ENCODE measurements at places on chromosomes 1 and 21.

DNA sequence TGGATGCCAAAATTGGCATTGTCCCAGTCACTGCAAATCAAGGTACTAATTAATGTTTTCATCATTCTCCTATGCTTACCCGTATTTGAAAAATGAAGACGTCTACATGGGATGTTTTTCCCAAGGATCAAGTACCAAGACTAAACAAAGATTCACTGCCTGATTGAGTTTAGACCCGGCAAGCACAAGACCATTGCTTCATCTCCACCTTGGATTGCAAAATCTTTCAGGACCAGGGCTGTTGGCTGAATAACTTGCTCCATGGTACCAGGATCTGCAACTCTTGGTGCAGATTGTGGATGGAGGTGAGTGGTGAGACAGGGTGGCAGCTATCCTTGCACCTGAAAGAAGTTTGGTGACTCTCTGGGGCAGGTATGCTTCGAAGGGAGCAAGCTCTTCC, 122.5 kb upstream of the ETS2 start:
- DNase-seq = no peak

DNA sequence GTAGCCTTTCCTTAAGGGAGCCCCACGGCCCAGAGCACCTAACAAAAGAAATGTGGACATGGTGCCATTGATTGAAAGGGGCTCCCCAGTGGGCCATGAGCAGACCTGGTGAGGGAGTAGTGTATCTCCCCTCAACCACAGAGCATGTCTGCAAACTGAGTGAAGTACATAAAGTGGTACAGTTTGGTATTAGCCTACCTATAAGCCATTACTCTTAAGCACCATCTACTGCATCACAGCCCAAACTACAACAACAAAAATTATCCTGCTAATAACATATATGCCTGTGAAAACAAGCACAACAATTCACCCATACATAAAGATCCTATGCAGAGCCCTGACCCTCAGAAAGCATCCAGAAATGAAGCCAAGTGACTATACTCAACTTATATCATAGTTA, 407.8 kb downstream of the PTPRC start:
- no peak for DNase-seq

DNA sequence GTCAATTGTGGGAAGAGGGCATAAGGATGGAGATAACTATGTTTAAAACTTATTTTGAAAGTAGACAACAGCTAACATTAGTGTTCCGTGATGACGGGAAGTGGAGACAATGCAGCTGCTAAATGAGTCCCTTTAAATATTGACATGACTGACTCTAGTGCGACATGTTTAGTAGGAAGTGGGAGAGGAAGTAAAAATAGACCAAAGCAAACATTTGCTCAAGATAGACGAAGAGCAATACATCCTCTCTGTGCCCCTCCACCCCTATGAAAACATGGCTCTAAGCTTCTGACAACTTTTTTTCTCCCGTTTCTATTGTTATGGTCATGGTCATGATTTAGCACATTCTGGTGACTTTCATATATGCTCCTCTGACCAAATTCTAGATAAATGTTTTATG, 60.0 kb upstream of the HMCN1 start:
- peak; percentile 29 for DNase-seq

GRCh38 chr1:167991546-167991945, 54.7 kb upstream of the MPC2 start:
- no peak for DNase-seq

DNA sequence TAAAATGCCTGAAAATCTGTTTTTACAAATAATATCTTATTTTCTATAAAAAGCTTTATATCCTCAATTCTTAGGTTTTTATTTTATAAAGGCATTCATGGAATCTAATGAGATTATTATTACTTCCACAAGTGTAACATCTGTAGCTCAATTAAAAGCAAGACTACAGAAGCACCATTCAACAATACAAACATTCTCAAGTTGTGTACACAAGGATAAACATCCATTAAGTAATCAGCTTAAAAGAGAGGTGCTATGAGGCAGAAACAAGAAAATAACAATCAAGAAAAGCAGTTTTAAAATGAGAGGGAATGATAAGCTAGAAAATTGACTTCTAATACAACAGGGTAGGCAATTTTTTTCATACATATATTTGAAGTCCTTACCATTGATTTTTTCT, 326.1 kb downstream of the MRPL39 start:
- no peak for DNase-seq

DNA sequence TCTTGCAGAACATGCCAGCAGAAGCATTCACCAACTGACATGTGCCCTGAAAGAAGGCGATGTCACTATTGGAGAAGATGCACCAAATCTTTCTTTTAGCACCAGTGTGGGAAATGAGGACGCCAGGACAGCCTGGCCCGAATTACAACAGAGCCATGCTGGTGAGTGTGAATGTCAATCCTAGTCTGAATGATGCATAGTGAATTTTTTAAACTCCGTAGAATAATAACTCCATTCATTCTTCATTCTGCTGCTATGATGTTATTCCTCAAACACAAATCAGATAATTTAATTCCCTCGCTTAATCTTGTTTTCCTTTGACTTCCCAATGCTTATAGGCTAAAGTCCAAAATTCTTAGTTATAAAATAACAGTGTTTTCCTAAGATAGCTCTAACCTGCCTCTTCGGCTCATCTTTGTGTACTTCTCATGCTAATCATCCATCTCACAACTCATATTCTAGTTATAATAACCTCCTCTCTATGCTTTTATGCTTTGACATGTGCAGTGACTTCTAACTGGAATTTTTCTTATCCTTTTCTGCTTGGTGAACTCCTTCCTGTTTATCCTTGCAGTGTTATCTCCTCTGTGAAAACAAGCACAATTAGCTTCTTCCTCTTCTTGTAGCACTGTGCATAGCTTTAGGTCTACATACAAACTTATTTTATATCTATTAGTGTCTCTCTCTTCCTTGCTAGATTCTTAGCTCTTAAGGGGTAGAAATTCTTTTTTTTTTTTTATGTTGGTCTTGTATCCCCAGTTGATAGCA, 14.4 kb downstream of the SDCCAG8 start:
- no peak for DNase-seq

DNA sequence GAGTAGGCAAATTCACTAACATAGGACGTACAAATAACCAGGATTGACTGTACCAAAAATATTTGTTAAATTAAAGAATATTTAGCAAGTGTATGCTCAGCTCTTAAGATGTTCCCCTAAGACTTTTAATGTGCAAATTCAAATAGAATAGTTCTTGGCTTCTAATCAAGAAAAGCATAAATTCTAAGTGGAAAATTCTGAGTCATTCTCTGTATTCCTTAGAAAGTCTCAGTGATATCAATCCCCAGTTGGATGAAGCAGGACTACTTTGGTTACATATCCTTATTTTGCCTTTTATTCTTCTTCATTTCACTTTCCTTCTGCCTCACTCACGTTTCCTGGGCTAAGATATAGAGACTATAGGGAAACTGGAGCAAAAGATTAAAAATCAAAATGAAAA, 130.2 kb downstream of the IFI44 start:
- no peak for DNase-seq

DNA sequence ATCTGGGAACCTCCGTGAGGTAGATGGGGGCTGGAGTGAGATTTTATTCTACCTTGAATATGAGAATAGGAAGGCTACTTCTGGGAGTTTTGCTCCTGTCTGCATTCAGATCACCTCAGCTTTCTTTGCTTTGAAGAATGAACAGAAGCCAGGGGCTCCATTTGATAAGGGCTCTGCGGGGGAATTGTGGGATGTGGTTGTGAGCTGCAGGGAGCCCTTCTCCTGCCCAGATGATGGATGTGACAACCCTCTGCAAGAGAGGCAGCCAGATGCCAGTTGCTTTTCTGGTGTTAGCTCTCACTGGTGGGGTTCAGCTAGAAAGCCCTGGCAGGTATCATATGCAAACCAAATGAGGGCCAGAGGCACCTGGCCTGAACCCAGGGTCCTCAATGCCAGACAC, 21.5 kb downstream of the IER5 start:
- DNase-seq = no peak

GRCh38 chr1:31082385-31082784, 16.9 kb upstream of the PUM1 start:
- DNase-seq = no peak

DNA sequence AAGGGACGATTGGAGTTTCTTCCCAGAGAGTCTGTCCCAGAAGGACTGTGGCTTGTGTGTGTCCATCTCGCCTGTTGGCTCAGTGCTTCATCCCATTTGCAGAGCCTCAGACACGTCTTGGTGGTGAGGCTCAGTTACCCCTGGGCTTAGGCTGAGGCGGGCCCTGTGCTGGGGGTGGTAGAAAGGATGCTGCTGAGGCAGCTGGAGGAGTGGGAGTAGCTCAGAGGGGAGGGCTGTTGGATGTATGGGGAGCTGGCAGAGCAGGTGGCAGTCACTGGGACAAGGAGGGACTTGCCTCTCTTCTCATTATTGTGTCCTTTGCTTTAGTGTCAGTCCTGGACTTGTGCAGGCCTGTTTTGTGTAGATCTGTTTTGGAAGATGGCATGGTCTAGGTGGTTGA, 7.3 kb upstream of the MIIP start:
- no peak for DNase-seq

DNA sequence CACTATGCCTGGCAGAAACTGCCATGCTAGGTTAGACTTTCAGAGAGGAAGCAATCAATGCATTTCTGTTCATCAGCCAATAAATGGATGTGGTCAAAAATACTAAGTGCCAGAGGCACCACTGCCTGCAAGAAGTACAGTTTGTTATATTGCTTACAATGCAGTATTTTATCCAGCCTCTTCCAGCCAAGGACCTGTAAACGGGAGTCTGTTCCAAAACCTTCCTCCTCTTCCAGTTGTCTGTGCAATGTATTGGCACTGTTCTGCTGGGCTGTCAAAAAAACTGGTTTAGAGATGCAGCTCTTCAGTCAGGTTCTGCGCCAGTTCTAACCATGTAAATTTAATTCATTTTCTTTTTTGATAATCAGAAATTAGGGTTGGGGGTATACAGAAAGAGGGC, 175.7 kb downstream of the EIF4G3 start:
- DNase-seq = no peak

GRCh38 chr21:45639206-45640000, 4.1 kb upstream of the PCBP3 start:
- DNase-seq = no peak

- DNase-seq = peak; percentile 47
These were observed 243.0 kb downstream of the C1orf94 start for GRCh38 chr1:34419663-34420136.

DNA sequence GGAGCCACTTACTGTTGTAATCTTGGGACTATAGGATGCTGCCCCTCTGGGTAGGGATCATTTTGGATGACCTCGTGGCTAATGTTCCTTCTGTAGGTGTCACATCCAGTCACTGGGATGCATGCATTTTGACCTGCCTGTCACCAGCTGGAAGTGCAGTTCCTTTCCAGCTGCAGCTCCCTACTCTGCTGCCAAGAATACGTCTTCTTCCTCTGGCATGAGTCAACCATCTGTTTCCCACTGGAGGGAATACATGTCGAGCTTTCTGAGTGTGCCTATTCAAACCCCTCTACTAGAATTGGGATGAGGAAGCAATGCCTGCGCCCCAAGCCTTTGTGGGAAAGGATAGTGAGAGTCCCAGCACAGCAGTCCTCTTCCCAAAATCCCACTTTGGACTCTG, 415.5 kb upstream of the ADAMTS5 start:
- DNase-seq = no peak

GRCh38 chr1:23563755-23564374, 4.6 kb upstream of the ID3 start:
- no peak for DNase-seq

GRCh38 chr1:228542981-228543380, 55.8 kb downstream of the RNF187 start:
- no peak for DNase-seq

DNA sequence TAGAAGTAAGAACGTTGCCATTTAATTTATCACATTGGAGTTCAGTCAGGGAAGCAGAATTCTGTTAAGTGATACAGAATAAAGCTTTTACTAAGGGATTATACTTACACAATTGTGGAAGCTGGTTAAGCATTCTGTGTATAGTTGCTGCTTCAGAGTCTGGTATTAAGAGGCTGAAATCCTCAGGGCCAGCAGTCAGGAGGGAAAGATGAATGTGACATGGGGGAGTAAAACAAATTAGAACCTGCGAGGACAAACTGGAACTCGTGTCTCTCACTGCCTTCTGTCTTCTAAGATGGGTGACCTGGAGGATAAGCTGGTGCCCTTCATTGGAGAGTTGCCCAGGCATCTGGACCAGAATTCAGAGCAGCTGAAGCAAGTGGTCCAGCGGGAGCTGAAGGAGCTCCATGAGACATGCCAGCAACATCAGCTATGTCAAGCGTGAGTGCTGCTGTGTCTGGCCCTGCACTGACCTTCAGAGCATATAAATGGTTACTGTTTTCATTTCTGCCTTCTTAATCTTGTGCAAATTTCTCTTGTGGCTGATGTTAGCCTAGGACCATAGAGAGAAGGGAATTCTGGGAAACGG, 23.0 kb downstream of the MARK1 start:
- no peak for DNase-seq

GRCh38 chr1:103525114-103525606, 339 bp upstream of the RNPC3 start:
- DNase-seq = peak; percentile 48

- no peak for DNase-seq
These were observed 84.2 kb downstream of the KIRREL1 start for GRCh38 chr1:158077411-158078256.

GRCh38 chr1:167159782-167160181, 60.9 kb upstream of the POU2F1 start:
- DNase-seq = no peak

DNA sequence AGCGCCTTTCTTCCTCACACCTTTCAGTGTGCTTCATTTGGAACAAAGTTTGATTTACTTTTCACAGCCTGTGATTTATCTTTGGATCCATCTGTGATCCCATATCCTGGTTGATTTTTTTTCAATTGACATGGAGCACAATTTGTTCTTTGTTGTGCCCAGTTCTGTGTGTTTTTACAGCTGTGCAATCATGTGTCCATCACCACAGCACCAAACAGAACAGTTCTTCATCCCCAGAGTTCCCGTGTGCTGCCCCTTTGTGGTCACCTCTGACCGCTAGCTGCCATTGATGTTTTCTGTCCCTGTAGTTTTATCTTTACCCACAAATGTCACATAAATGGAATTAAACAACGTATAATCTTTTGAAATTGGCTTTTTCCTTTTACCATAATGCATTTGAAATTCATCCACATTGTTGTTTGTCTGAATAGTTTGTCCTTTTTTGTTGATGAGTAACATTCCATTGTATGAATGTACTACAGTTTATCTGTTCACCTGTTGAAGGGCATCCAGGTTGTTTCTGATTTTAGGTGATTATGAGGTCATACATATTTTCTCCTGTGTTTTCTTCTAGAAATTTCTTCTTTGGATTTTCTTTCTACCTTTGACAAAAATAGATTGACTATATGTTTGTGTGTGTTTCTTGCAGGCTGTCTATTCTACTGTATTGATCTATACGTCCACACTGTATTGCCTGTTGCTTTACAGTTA, 17.4 kb downstream of the MIGA1 start:
- peak; percentile 9 for DNase-seq

GRCh38 chr1:41108696-41109275, 87.3 kb upstream of the SLFNL1 start:
- no peak for DNase-seq

GRCh38 chr1:37673920-37674319, 18.4 kb upstream of the CDCA8 start:
- peak; percentile 51 for DNase-seq

GRCh38 chr1:36881068-36881405, 153.3 kb downstream of the GRIK3 start:
- no peak for DNase-seq
